Cortex of kidney (tissue), 1 donor: ENCODE measurements at places on chromosomes 3 and 15.
A peak's percentile ranks its signal among the peaks of the same experiment; 100 is the strongest.

- no peak for DNase-seq
These were observed 31.0 kb downstream of the SRPRB start for GRCh38 chr3:133836497-133837158.

DNA sequence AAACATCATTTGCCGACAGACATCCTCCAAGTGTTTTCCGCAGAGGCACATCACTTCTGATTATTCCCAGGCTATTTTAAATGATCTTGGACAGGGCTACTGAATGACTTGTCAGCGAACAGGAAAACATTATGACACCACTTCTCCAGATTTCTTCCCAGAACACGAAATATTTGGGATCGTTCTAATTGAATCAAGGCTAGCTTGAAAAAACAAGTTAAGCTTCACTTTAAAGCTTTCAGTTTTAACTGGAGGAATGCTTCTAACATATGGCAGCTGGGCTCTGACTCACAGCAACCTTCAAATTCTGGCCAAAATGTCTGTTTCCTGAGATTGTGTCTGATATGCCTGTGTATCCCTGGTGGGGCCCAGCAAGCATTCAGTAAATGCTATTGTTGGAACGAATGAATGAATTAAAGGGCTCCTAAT lies 127.0 kb upstream of the ICE2 start:
- DNase-seq: no peak

DNA sequence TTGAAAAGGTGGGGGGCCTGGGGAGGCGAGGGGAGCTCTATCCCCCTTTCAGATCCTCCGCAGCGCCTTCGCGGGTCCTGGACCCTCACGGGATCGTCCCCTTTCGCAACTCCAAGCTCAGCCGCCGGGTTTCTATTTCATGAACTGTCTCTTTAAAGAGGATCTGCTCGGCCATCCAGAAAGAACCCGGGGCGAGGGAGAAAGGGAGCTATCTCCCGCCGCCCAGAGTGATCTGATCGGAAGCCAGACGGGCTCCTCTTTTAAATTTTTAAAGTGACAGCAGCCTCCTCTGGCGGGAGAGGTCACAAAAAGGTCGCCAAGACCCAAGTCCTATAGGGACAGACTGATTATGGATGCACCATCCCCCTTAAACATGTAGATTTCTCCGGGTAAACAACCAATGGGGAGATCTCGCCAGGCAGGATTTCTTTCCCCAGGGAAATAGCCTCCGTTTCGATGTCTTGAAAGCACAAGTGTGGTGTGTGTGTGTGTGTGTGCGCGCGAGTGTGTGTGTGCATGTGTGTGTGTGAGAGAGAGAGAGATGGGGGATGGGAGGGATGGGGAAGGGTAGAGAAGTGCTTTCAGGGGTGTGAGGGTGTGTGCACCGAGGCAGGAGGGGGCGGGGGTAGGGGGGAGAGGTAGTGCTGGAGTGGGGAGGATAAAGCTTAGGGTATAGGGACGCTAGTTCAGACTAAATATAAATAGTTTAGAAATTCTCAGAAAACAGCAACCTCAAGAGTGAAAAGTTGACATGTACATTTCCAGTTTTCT lies 516.1 kb downstream of the MECOM start:
- peak; percentile 9 for DNase-seq

DNA sequence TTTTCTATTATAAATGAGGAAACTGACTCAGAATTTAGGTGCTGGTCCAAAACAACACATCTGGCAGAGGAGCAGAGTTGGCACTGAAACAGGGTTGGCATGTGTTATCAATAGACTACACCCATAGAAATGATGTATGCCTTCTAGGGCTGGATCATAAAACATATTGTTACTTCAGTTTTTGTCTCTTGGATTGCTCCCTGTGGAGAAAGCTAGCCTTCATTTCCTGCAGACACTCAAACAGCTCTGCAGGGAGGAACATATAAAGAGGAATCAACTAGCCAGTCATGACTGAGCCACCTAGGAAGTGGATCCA lies 507 bp upstream of the MRPL3 start:
- no peak for DNase-seq

GRCh38 chr3:194306771-194307640 lies 44.1 kb downstream of the CPN2 start:
- no peak for DNase-seq

- DNase-seq: no peak
These were observed 149.0 kb downstream of the PDZRN3 start for GRCh38 chr3:73475717-73476116.
